ELR (cell line): ENCODE measurements at places on chromosomes 6 and 20.
A peak's percentile ranks its signal among the peaks of the same experiment; 100 is the strongest.

- no peak for DNase-seq
These were observed 116.3 kb downstream of the SNX5 start for GRCh38 chr20:17852323-17852722.

GRCh38 chr6:33828764-33829731, 25.2 kb upstream of the MLN start:
- no peak for DNase-seq

- DNase-seq, result peak; percentile 28
These were observed 674 bp downstream of the NRSN1 start for GRCh38 chr6:24126586-24127192.

DNA sequence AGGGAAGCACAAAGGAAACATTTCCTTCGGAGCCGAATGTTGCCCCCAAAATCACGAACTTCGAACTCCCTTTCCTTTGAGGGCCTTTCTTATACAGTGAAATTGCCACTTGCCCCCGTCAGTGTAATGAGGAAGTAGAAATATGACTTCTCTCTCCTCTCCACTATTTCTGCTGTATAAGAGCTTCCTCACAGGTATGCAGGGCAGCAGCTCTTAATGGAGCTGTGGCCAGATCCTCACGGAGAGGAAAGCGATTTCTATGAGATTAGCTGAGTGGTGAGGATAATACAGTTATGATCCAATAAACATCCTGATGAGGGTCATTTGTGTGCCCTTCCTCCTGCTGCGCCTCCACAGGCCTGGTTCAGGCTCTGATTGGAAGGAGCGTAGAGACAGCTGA, 10.8 kb upstream of the CPNE5 start:
- no peak for DNase-seq

GRCh38 chr20:52410182-52410647, 218.6 kb upstream of the ZFP64 start:
- DNase-seq, result no peak

DNA sequence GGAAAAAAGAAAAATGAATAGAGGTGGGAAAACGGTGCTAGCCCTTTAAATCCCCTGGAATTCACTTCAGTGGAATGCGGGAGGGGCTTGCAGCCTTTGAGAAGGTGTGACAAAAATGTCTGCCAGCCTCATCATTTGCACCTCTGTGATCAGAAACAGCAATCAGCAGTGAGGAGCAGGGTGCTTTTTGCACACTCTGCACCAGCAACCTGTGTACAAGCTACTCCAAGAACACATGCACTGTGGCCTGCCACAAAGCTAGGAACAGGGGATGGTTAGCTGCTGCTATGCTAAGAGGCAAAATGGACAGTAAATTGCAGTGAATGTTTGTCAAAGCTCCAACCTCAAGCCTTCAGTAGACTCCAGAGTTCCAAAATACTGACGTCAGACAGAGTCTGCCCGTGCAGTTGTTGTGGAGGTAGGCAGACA, 29.7 kb downstream of the GINS1 start:
- no peak for DNase-seq

DNA sequence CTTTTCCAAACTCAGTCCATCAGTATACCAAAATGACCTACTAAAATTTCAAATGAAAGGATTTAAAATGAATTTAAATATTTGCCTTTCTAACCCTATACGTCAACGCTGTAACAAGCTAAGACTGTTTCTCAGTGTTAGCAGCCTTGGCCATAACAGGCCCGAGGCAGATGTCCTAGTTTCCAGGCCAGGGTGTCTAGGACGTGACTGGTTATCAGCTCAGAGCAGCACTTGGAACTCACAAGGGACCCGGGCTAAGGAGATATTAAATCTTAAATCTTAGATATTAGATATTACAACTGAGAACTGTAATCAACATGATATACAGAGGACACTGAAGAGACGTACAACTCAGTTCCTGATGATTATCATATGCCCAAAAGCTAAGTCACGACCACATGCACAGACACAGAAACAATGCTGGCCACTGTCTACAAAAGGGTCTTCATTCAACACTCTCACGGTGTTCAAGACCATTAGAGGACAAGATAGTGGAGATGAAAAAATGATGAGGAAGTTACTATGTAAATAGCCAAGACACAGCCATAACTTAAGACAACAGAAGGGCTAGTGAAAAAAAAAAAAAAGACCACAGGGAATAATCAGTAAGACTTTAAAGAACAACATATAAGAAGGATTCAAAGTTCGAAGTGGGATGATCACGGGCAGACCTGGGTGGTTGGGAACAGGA, at the start of gene CLDN20:
Gene CLDN20, plus strand, starts transcription at position 641 of the 691 bp plus-strand sequence. CDS start 11,707 bp downstream, outside the sequence.
- no peak for DNase-seq

GRCh38 chr6:127459231-127459641, at the start of gene KIAA0408:
Gene KIAA0408 (minus strand): TSS chr6:127459389. CDS start chr6:127453981, 5,408 bp downstream.
- peak; percentile 42 for DNase-seq

DNA sequence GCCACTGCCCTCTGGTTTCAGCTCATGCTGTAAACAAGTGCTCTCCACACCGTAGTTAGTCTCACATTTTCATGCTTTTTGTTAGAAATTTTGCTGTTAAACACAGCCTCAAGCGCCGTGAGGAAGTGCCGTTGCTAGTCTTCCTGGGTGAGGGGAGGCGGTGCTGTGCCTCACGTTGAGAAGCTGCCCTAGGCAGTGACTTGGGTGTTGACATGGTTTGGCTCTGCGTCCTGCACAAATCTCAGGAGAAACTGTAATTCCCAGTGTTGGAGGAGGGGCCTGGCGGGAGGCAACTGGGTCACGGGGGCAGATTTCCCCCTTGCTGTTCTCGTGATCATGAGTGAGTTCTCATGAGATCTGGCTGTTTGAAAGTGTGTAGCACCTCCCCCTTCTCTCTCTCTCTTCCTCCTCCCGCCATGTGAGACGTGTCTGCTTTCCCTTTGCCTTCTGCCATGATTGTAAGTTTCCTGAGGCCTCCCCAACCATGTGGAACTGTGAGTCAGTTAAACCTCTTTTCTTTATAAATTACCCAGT, 95.8 kb downstream of the ERMARD start:
- no peak for DNase-seq

DNA sequence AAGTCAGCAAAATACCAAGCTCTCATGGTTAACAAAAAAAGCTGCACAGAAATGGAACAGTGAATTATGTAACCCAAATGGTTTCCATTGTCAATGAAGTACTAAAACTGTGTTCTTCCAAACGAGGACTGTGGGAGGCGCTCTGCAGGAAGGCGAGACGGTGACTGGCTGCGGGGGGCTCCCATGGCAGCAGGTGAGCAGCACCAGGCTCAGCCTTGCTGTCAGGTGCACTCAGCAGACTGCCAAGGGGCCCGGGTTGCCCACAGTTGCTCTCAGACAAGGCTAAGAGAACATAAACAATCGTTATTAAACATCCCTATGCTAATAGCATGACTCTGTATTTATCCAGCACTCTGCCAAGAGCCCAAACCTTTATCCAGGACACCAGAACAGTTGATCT, 630.3 kb upstream of the ARID1B start:
- DNase-seq, result no peak

DNA sequence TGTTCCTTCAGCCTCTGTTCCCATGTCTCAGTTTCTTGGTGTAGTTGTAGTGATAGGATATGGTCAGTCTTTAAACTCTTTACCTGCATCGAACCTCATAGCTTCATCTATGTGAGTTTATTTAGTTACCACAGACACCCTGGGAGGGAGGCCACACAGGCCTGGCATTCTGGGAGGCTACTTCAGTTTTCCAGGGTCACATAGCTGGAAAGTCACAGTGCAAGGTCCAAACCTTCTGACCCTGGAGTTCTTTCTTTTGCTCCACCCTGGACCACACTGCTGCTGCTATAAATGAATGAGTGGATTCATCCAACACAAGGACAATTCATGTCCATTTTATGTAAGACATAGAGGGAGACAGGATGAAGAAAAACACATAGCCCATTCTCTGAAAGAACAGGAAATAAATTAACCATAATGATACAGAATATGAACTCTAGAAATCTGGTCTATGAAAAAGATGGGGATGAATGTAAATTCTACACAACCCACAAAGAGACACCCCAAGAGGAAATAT, 60.8 kb downstream of the LAMA4 start:
- DNase-seq, result no peak

- DNase-seq, result no peak
These were observed 190.7 kb upstream of the VGLL2 start for GRCh38 chr6:117074672-117075071.
